Fibroblast of villous mesenchyme (primary cell): ENCODE measurements at places on chromosomes 13 and 19. TPM values are rescaled to one million over a fixed set of nuclear protein-coding genes. Genes with fewer than 3 reads are reported as not detected.

The CNMD gene
- total RNA-seq = not detected in 2 replicates

The TNFRSF19 gene
- total RNA-seq = 95.7 and 139 TPM in 2 replicates

The MISP3 gene
- under 0.01 and 0.32 TPM in 2 replicates for total RNA-seq

The ZNF433 gene
- 1.3 and 4.2 TPM in 2 replicates for total RNA-seq

The RUBCNL gene
- 0.43 and 0.97 TPM in 2 replicates for total RNA-seq

The INSL3 gene
- total RNA-seq = not detected in 2 replicates

The LTBP4 gene
- total RNA-seq = 18.4 and 21.2 TPM in 2 replicates

The ZNF415 gene
- total RNA-seq = 2.2 and 2.6 TPM in 2 replicates

The INSR gene
- total RNA-seq = 3.0 and 10.3 TPM in 2 replicates

The PNMA8A gene
- 0.97 and 9.9 TPM in 2 replicates for total RNA-seq

The PSG11 gene
- 0.43 TPM in 1 of 2 replicates, not detected in the other for total RNA-seq

The LSR gene
- 0.86 and 1.6 TPM in 2 replicates for total RNA-seq

The ZNF492 gene
- total RNA-seq = 0.32 and 0.43 TPM in 2 replicates

The C1QTNF9 gene
- total RNA-seq = not detected in 2 replicates

The VSTM1 gene
- total RNA-seq = 0.43 TPM in 1 of 2 replicates, not detected in the other

The KLHL1 gene
- not detected in 2 replicates for total RNA-seq

The GIPC1 gene
- total RNA-seq = 155 and 169 TPM in 2 replicates

The CCDC169 gene
- total RNA-seq = 0.97 and 4.3 TPM in 2 replicates

The EDNRB gene
- total RNA-seq = 8.1 and 8.2 TPM in 2 replicates

The ZNF726 gene
- 4.3 and 4.5 TPM in 2 replicates for total RNA-seq

The MCOLN1 gene
- total RNA-seq = 5.5 and 8.6 TPM in 2 replicates

The OR4F17 gene
- 0.32 TPM in 1 of 2 replicates, not detected in the other for total RNA-seq

The LILRB3 gene
- total RNA-seq = not detected in 2 replicates

The PBX4 gene
- total RNA-seq = 0.64 and 1.7 TPM in 2 replicates

The ERICH4 gene
- total RNA-seq = not detected in 2 replicates

The USPL1 gene
- 16.4 and 21.2 TPM in 2 replicates for total RNA-seq

The ZNF850 gene
- 3.2 and 3.9 TPM in 2 replicates for total RNA-seq

The CYP2S1 gene
- total RNA-seq = 1.6 and 1.7 TPM in 2 replicates

The FFAR2 gene
- not detected in 2 replicates for total RNA-seq

The CHAMP1 gene
- 16.1 and 16.8 TPM in 2 replicates for total RNA-seq

The KLF1 gene
- not detected in 2 replicates for total RNA-seq

The EVI5L gene
- 24.8 and 25.5 TPM in 2 replicates for total RNA-seq

The FUT2 gene
- total RNA-seq = not detected in 2 replicates

The GAS6 gene
- total RNA-seq = 172 and 216 TPM in 2 replicates

The CRLF1 gene
- total RNA-seq = not detected in 2 replicates

The MCF2L gene
- total RNA-seq = under 0.01 TPM in 1 of 2 replicates, not detected in the other

The FDX2 gene
- 24.2 and 30.3 TPM in 2 replicates for total RNA-seq

The OR7C1 gene
- total RNA-seq = under 0.01 TPM in 1 of 2 replicates, not detected in the other

The CABP5 gene
- not detected in 2 replicates for total RNA-seq

The FXYD3 gene
- total RNA-seq = not detected in 2 replicates
